Ureter (tissue), 1 donor: ENCODE measurements at places on chromosomes 3 and 15. TPM values are rescaled to one million over a fixed set of nuclear protein-coding genes. Genes with fewer than 3 reads are reported as not detected.

GRCh38 chr3:12226031-12226430 lies 62.8 kb upstream of the PPARG start:
- DNase-seq = no peak

DNA sequence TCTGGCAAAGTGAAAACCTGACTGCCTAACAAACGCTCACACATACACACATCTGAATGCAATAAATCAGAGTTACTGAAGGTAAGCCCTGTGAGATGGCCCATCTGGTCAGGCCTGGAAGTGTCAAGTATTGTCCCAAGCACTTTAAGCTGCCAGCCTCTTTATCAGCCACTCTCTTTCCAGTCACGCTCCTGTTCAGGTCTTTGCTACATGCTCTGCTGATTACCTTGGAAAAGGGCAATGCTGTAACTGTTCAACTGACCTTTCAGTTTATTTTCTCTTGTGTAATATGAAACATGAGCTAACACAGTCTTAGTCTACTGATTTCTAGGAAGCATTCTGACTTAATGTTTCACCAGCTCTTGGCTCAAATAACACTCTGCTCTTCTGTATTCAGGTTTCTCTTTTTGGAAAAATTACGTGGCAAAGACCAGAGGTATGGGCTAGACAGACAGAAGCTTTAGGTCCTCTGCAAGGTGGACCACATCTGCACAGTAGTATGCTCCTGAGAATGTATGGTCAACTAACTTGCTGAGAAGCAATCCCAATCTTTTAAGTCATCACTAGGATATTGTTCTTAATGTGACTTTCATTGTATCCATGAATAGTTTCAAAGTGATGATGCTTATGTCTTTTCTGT lies 44.5 kb downstream of the GBE1 start:
- DNase-seq = no peak

DNA sequence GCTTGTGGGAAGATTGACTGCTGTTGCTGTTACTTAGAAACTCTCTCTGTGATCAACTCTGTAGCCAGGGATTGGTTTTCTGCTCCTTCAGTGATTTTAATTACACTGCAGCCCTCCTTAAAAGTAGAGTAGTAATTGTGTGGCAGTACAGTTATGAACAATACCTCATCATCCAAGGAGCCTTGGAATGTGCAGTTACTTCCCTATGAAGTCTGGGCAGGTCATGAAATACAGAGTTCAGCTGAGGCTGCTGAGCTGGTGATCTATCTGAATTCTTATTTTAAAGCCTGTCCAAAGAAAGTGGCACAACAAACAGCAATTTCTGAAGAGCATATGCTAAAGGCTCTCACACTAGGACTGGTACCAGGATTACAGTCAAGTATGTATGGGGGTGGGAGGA lies 37.4 kb upstream of the MRPL3 start:
- no peak for DNase-seq

Gene LRRC15
- 0.29 TPM for total RNA-seq

Gene FEZF2
- not detected for total RNA-seq

DNA sequence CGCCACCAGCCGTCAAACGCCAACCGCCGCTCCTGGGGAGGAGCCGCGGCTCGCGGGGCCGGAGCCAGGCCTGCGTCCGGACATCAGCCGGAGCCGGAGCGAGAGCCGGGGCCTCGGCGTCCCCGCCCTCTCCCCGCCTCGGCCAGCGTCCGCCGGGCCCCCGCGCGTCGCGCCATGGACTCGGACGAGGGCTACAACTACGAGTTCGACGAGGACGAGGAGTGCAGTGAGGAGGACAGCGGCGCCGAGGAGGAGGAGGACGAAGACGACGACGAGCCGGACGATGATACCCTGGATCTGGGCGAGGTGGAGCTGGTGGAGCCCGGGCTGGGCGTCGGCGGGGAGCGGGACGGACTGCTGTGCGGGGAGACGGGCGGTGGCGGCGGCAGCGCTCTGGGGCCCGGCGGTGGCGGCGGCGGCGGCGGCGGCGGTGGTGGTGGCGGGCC lies 359 bp downstream of the ARIH1 start:
- no peak for DNase-seq

DNA sequence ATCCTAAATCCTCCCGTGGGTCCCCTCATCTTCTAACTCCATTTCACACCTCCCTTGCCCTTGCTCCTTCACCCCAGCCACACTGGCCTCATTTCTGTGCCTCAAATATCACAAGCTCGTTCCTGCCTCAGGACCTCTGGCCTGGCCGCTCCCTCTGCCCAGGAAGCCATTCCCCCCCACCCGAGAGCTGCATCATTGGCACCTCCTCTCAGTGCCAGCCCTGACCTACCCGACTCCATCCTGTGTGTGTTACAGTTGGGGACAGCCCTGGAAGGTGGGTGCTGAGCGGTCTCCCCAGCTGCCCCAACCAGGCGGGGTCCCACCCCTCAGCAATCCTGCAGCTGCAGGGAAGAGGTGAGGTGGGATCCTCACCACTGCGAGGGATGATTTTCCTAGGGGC lies 14.5 kb downstream of the PLXND1 start:
- DNase-seq = no peak
